Foreskin keratinocyte (primary cell): ENCODE measurements at places on chromosomes 6 and 20.

DNA sequence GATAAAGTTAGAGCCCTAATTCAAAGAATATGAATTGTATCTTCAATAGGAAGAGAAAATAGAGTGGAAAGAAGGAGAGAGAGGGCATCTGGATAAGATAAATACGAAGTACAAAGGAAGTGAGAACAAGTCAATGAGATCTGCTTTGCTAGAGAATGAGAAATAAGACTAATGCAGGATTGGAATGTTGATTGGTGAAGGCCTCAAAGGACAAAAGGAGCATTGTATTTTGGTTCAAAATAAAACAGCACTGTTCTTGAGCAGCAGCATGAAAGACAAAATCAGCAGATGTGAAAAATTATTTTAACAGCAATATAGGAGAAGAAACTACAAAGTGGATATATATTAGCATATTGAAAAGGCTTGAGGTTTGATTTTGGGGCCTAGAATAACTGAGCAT lies 5.1 kb upstream of the TMEM244 start:
- DNase-seq, result no peak

GRCh38 chr6:159642995-159643394 lies 50.0 kb downstream of the SOD2 start:
- DNase-seq, result no peak

DNA sequence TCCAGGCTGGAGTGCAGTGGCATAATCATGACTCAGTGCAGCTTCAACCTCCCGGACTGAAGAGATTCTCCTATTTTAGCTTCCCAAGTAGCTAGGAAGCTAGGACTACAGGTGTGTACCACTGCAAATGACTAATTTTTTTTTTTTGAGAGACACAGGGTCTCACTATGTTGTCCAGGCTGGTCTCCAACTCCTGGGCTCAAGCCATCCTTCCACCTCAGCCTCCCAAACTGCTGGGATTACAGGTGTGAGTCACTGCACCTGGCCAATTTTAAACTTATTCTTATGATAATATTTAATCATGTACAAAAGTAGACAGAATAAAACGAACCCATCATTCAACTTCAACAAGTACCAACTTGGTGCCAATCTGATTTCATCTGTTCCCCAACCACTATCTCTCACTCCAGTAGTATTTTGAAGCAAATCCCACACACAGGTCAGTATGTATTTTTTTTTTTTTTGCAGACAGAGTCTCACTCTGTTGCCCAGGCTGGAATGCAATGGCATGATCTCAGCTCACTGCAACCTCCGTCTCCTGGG lies 32.5 kb downstream of the BCL2L1 start:
- peak; percentile 79 for DNase-seq

- no peak for DNase-seq
Measured at GRCh38 chr6:121032268-121033006, 301.8 kb downstream of the TBC1D32 start.

- no peak for DNase-seq
Measured at GRCh38 chr6:119201480-119201879, 123.0 kb upstream of the FAM184A start.
